Stimulated activated CD8-positive, alpha-beta memory T cell treated with anti-CD3 and anti-CD28 coated beads, Interleukin-4, amount 100 ng/mL, for 1 hour (primary cell): ENCODE measurements at places on chromosomes 12 and 14.

- DNase-seq: no peak
These were observed 1178.8 kb downstream of the VRK1 start for GRCh38 chr14:97975962-97976361.

DNA sequence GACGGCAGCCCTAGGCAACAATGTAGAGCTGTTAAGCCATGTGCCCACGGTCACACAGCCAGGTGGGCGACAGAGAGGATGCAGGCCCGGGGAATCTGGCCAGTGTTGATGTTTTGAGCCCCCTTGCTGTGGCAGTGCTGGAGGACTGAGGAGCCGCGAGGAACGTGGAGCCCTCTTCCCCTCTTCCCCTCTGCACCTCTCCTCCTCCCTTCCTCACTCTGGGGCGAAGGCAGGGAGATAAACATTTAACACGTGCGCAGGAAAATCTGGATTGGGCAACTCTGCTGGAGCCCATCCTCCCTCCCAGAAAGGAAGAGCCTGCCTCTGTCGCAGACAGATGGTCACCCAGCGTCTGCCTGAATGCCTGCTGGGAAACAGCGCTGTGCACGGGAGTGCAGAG lies 376.8 kb downstream of the FUT8 start:
- no peak for DNase-seq

DNA sequence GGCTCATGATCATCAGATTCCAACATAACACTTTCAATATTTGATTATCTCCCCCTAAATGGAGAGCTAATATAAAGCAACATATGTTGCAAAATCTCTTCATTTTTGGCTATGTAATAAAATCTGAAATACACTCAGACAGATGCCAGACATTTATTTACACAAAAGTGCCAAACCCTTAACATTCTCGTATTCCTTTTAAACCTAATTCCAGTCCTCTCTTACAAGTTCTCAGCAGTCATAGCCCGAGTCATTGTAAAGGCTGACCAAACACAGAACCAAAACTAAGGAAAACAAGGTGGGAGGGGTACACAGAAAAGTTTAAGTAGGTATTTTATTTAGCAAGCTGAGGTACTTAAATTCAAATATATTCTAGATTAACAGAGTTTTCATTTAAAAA lies 81.4 kb downstream of the LRP6 start:
- no peak for DNase-seq

DNA sequence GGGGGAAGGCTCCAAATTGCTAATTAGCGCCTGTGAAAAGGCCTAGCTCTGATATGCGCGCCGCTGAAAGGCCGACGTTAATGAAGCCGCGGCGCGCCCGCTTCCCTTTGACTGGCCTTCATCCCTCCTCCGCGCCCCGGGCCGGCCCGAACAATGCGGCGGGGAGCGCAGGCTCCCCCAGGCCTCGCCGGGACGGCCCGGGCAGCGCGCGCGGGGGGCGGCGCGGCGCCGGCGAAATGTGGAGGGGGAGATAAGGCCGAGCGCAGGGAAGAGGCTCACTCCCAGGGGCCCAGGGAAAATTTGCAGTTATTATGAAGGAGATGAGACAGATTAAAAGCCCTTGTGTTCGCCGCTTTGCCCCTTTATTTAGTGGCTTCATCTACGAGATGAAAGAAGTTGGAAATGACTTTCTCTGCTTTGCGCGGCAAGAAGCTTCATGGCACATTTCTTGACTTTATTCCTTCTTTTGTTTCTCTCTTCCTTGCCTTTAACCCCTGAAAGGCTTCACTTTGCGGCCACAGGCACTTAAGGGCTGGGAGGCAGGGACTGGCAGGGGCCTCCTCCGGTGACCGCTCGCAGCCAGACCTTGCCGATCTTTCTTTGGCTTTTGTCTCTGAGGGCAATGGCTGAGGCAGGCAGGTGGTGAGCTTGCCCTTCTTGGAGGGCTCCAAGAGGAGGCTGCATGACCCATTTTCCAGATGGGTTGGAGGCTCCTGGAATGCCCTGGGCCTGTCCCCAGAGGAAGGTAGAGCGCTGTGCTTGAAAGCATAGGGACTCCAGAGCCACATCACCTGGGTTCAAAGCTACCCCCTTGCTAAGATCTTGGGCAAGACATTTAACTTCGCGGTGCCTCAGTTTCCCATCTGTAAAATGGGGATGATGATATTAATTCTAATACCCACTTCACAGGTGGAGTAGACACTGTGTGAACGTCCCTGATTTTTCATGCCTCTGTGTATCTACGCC lies 12.7 kb upstream of the GPATCH2L start:
- DNase-seq: no peak

- DNase-seq: no peak
These were observed 9.4 kb upstream of the OR10G3 start for GRCh38 chr14:21589317-21589716.

- DNase-seq: no peak
These were observed 5.1 kb upstream of the LTBP2 start for GRCh38 chr14:74616996-74617700.

- no peak for DNase-seq
These were observed 613.4 kb upstream of the ATP2B1 start for GRCh38 chr12:90322006-90322405.

GRCh38 chr14:22118899-22119477 lies 445.4 kb upstream of the OR4E1 start:
- DNase-seq: no peak

DNA sequence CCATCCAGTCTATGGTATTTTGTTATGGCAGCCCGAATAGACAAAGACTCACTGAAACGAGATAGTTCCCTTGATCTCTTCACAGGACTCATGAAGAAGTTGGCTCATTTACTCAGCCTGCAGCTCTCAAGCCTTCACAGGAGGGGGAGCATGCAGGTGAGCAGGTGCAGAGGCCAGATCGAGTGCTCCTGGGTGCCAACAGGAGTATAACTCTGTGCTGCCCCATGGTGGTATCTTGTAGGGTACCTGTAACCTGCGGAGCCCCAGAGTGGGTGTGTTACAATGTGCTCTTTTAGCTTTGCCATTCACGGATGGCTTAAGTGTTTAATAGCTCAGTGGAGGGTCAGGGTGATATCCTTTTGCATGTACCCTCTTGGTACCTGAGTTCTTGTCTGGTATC lies 159.5 kb downstream of the METTL25 start:
- no peak for DNase-seq

DNA sequence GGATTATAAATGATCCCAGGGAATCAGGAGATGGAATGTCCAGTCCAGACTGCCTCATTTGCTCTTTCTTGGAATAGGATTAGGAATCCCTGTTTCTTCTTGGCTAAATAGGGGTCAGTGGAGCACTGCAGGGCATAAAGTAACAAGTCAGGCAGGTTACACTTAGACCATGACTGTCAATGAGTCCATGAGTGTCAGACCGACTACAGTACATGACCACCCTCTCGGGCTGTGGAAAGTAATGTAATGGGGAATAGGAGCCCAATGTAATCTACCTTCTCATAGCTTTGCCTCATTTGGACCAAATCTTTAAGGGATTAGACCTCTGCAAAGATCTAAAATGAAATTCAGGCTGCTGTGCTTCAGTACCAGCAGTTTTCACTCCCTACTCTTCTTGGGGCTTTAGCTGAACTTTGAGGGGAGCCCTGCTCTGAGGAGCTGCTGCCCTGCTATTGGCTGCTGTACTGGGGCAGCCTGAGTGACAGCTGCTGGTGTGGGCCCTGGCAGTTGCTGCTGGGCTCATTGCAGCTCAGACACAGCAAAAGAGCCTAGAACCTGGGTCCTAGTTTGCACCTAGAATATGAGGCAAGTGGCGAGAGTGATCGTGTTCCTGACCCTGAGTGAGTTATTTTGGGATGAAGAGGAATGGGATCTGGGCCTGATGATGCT lies 62.2 kb upstream of the OR4E1 start:
- DNase-seq: no peak

GRCh38 chr14:59439256-59439965 lies 25.8 kb downstream of the GPR135 start:
- DNase-seq: no peak

- no peak for DNase-seq
These were observed 34.2 kb downstream of the PPM1H start for GRCh38 chr12:62900686-62901272.

GRCh38 chr12:75721796-75722195 lies 210.4 kb upstream of the KRR1 start:
- DNase-seq: no peak

GRCh38 chr12:39619316-39619659 lies 315 bp downstream of the ABCD2 start:
- DNase-seq: no peak

DNA sequence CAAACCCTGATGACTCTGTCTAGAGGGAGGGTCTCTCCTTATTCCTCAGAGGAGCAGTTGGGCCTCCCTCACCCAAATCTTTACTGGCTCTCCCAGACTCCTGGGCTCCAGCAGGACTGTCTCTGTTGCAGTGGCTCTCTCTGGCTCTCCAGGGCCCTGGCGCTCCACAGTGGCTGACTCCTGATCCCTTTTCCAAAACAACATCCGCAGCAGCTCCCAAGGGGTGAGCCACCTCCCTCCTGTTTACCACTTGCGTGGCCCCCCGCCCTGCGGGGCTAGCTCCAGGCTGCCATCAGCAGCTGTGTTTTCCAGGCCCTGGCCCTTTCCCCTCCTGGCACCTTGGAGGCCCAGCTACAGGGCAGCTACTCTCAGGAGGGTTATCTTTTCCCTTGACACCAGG lies 123.5 kb downstream of the CALM1 start:
- no peak for DNase-seq

GRCh38 chr12:96570579-96570978 lies 81.2 kb downstream of the CFAP54 start:
- DNase-seq: no peak

GRCh38 chr12:5295151-5295550 lies 136.8 kb upstream of the NTF3 start:
- no peak for DNase-seq

DNA sequence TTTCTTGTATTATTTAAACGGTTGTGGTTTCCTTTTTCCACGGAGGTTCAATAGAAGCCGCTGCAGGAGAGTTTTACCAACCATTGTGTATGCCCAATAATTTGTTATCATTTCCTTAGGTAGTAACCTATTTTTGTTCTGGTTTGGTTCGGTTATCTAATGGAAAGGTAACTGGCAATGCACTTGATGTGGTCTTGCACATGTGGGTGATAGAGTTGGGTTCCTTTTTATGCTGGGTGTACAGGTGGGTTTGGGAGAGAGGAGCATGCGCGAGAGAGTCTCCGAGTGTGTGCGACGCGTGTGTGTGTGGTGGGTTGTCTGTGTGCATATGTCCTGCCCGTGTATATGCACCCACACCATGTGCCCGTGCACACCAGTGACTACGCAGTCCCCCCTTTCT lies 102.7 kb upstream of the FKBP4 start:
- no peak for DNase-seq

- DNase-seq: no peak
These were observed 25.7 kb downstream of the KCNC2 start for GRCh38 chr12:75183967-75184366.

GRCh38 chr12:42468341-42468821 lies 121.2 kb downstream of the PRICKLE1 start:
- DNase-seq: no peak

DNA sequence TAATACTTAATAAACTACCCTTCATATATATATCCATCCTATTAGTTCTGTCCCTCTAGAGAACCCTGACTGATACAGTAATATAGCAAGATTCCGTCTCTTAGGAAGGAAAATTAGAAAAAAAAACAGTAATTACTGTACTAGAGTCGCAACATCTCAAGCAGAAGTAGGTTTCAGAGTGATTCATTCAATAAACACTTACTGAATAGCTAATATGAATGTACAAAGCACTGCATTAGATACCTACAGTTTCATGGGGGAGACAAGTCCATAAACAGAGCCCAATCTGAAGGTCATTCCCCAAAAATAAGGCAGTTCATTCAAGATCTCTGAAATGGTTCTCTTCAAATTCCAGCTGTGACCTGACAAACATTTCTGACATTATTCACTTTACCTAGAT lies 9.9 kb downstream of the CERS5 start:
- DNase-seq: no peak

DNA sequence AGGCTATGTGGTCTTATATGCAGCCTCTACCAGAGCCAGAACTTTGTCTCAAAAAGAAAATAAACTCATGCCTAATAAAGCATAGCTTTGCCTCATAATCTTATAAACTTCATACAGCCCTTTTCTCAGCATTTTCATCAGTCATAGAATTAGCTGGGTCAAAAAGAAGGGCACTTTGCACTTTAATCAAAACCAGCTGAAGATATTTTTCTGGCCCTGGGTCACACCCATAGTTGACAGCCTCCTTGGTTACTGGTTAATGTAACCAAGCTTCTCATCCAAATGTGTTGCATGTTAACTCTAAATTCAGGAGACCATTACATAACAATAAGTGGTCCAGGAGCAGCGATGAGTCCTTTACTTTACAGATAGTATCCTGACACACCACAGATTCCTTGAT lies 558.2 kb downstream of the FLRT2 start:
- no peak for DNase-seq

DNA sequence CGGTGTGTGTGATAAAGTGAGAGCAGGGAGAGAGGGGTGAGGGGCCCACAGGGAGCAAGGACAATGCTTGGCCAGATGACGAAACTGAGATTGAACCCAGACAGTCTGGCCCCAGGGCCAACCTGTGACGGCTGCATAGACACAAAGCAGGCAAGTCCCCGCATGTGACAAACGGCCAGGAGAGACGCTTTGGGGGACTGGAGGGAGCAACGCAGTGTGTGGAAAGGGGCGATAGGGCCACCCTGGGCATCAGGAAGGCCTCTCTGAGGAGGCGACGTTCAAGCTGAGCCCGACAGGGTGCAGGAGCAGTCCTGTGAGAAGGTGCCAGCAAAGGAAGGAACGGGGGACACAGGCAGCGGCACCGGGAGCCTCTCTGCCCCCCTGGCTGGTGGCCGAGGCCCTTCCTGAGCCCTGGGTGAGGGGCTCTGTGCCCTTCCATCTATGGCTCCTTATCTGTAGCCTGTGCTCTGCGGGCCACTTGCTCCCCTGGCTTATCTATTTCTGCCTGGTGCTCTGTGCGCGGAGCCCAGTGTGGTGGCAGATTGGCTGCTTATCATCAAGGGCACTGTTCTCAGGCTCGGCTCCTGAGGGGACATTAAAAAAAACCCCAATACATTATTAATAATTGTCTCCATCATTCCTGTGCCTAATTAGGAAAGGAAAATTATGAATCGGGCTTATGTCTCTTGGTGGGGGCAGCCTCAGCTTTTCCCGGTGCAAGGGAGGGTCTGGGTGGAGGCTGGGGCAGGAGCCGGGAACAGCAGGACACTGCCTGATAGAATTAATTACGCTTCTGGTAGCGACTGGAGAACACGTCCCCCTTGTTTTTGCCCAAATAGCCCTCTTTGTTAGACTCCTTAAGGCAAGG lies 39.8 kb downstream of the PRIMA1 start:
- DNase-seq: no peak

GRCh38 chr14:54209511-54210250 lies 187.1 kb upstream of the CDKN3 start:
- no peak for DNase-seq

GRCh38 chr12:108689314-108690190 lies 41.8 kb downstream of the CORO1C start:
- DNase-seq: no peak

DNA sequence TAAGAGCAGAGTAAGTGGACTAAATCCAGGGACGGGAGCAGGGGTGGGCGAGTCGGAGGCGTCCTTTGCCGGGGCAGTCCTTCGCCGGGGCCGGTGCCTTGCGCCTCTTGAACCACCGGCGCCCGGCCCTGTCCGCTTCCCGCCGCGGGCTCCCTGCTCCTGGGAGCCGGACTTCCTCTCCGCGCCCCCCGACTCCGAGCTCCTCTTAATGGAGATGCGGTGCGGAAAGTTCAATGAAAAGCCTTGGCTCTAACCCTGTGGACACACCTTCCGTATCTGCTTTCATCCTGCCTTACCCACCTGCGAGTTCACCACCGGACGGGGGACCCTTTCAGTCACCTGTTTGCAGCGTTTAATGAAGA lies 412 bp downstream of the FGFR1OP2 start:
- DNase-seq: no peak

GRCh38 chr14:31926123-31926522 lies 151.0 kb upstream of the ARHGAP5 start:
- DNase-seq: no peak
